ENCODE measurements at places on chromosomes 6 and 20.

- DNase-seq = no peak
Measured at GRCh38 chr6:78132671-78133410, 480.0 kb downstream of the MEI4 start.

DNA sequence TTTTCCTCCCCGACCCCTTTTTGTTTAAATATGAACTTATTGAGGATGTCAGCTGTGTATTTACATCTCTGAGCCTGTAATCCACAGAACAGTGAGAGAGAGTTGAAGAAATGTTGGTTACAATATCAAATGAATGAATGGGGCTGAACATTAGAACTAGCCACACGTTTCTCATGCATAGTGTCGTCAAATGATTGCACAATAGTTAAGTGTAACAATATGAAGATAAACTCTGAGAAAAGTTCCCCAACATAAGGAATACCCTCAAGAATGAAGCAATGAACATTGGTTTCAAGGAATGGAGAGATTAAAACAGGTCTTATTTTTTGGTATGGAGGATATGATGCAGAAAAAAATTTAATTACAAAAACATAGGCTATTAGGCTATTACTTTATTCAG is 100.5 kb upstream of the DTNBP1 start:
- no peak for DNase-seq

DNA sequence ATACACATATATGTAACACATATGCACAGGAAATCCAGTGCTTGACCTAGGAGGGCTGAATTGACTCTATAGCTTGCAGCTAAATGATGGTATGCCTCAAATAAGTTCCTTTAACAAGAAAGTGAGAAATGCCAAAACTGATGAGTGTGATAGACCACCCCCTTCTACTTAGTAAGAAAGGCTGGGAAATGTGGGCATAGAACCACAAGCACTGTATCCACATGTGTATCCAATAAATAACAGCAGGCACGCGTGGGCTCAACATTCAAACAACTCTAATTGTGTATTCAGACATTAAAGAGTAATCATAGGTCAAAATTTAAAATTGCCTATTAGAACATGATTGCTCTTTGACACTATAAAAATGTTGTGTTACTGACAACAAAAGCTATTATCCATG is 54.1 kb downstream of the FAM83B start:
- no peak for DNase-seq

GRCh38 chr6:139757784-139758183 is 383.3 kb upstream of the CITED2 start:
- DNase-seq = peak; percentile 48

- DNase-seq = no peak
Measured at GRCh38 chr6:42819803-42820511, 38.1 kb downstream of the BICRAL start.

- DNase-seq = no peak
Measured at GRCh38 chr6:147400968-147401367, 107.5 kb upstream of the SAMD5 start.
